GM19239 (cell line): ENCODE measurements at places on chromosomes 7 and 10.

DNA sequence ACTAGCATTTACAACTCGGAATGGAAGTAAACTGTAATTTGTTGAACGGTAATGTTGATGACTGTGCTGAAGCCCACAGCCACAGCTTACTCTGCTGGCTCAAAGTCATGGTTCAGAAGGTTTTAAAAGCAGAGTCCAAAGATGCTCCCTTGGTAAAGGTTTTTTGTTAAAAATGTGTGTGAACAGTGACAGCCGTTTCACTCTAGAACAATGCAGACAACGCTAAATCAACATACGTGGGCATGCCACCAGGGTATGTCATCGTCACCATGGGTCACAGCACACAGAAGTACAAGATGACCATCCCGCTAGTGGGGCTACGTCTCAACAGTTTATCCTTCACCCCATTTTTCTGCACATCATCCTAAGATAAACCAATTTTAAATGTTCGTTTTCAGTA is 106.5 kb upstream of the LANCL2 start:
- no peak for DNase-seq

GRCh38 chr7:106262221-106262881 is 22.4 kb downstream of the NAMPT start:
- no peak for DNase-seq

- DNase-seq = no peak
Observed at GRCh38 chr7:121342631-121343030, 13.8 kb downstream of the WNT16 start.

DNA sequence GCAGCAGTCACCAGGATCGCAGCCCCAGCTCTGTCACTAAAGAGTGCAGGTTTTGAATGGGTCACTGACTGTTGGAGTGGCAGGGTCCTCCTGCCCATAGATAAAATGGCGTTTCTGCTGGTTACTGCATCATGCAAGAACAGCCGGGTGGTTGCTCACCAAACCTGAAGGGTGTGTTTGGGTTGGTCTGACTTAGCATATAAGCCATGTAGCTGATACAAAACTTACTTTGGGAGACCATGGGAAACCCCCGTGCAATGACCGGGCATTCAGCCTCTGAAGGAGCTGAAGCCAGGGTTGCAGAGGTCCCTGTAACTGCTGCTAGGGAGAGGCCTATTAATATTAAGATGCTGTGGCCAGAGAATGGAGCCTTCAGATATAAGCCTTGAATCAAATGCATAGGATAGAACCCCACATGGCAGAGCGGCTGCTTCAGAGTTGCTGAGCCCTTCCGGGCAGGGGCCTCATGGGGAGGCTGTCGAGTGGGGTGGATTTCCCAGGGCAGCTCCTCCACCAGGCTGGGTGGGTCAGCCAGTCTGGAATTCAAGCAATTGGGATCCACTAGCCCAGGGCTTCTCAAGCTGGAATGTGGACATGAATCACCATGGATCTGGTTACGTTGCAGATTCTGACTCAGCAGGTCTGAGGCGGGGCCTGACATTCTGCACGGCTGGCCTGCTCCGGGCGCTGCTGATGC is 70.9 kb upstream of the CTBP2 start:
- DNase-seq = no peak
